ENCODE measurements at places on chromosomes 16 and 17.

GRCh38 chr16:14499110-14499509, 130.9 kb downstream of the PARN start:
- DNase-seq = no peak

DNA sequence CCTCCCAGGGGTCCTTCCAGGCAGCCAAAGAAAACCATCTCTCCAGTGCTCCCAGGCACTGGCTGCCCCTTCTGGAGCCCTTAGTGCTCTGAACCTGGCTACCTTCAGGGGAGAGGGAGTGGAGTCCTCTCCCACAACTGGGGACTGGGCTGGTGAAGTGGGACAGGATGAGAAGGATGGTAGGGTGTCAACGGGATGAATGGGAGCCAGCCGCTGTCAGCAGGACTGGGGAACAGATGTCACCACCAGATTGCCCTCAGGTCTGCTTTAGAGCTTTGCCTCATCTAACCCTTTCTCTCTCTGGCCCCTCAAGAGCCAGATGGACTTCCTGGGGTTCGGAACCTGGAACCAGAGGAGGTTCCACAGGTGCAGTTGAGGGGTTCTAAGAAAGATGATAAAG, 488 bp upstream of the SEBOX start:
- no peak for DNase-seq

- DNase-seq = no peak
Measured at GRCh38 chr16:8204096-8204495, 386.2 kb downstream of the TMEM114 start.

- DNase-seq = peak; percentile 14
Measured at GRCh38 chr17:38591759-38592241, 14.0 kb downstream of the SRCIN1 start.

- DNase-seq = peak; percentile 57
Measured at GRCh38 chr17:35743626-35744328, 9.3 kb downstream of the GAS2L2 start.

DNA sequence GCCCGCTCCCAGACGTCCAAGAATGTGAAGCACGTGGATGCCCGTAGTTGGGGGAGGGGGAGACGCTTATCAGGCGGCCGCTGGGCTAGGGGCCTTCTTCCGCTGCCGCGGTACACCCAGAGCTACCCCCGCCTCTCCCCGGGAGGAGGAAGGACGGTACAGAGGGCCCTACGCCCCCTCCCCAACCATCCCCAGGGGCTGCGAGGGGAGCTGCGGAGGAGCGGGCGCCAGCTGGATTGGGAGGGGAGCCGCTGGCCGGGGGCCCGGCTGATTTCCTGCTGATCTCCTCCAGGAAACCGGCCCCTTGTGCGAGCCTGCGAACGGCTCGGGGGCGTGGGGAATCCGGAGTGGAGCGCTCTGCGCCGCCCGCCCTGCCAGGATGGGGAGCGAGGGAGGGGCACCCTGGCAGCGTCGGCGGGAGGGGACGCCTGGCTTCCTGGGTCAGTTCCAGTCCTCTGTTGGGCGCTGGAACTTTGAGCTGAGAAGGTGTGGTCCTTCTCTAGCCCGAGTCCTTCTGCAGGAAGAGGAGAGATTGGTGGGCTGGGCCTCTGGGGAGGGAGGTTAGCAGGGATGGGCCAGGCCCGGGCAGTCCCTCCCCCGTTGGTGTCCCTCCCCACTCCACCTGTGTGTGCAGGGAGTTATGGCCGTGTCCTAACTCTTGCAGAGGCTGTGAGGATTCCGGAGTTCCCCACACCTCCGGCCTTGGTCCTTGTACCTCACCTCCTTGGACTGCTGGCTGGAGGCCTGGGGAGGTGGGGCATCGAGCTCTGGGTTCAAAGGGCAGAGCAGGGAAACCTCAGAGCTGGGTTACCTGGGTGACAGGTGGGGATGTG, 19.2 kb downstream of the GJD3 start:
- DNase-seq = peak; percentile 62

- DNase-seq = peak; percentile 83
Measured at GRCh38 chr16:86222965-86223551, 287.3 kb upstream of the FOXF1 start.

DNA sequence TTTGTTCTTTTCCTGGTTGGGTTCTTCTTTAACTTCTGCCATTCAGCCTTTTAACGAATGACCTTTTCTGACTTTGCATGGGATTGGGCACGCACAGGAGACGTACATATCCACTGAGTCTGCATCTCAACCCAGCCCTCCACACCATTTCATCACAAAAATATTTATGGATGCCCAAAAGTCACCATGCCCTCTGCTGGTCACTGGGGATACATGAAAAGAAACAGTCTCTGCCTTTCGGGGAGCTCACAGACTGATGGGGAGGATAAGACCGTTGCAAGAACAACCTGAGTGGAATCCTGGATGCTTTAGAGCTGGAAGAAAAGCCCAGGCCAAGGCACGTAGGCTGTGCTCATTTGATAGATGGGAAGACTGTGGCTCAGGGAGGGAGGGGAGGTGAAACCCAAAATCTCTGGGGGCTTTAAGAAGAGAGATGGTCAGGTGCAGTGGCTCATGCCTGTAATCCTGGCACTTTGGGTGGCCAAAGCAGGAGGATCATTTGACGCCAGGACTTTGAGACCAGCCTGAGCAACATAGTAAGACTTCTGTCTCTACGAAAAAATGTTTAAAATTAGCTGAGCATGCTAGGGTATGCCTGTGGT, 7.9 kb upstream of the MT2A start:
- peak; percentile 79 for DNase-seq

DNA sequence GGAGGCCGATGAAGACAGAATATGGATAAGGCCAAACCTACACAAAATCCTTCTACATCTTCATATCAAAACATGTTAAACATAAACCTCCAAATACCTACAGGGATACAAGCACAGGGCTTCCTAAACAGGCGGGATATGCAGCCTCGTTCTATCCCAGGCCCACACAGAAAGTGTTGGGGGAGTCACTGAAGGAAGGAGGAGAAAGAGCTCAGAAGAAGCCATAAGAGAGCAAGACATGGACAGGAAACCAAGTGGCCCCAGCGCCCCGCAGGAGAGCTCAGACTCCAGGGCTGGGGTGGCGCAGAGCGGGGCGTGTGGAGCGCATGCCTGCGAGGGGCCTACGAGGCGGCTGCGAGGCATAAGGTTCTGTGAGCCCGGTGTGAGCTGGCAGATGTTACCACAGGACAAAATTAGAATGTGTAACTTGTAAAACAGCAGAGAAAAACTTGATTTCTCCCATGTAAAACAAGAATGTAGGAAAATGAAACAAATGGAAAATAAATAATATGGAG, 11.0 kb upstream of the FASN start:
- DNase-seq = no peak

DNA sequence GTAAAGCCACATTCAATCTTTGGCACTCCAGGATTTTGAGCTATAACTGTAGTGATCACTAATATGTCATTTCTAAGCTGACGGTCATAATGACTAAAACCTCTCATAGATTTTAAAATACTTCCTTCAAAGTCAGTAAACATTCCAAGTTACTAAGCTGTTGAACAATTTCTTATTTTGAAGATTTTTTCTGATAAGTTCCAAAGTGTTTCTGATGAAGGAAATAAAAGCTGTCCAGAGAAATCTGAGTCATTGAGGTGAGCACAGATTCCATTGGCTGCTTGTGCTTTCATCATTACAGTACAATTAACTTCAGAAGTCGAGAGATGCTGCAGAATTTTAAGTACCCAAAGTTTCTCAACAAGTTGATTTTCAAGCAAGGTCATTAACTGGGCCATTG, 23.9 kb downstream of the NLRC5 start:
- DNase-seq = peak; percentile 58

- no peak for DNase-seq
Measured at GRCh38 chr17:2188971-2189630, 114.5 kb downstream of the SMG6 start.

- DNase-seq = peak; percentile 54
Measured at GRCh38 chr17:4854111-4854681, 21.1 kb downstream of the MINK1 start.

All from choroid plexus epithelial cell (primary cell).